ENCODE measurements at places on chromosomes 13 and 19. TPM values are rescaled to one million over a fixed set of nuclear protein-coding genes. Genes with fewer than 3 reads are reported as not detected.

The PSG11 gene
- 3.9 TPM for total RNA-seq

GRCh38 chr19:35704218-35704617 is at the start of gene ZBTB32:
Gene ZBTB32, plus strand, starts transcription at chr19:35704558. Its CDS starts 10,069 bp downstream, at chr19:35714627.
- peak; percentile 45 for DNase-seq

DNA sequence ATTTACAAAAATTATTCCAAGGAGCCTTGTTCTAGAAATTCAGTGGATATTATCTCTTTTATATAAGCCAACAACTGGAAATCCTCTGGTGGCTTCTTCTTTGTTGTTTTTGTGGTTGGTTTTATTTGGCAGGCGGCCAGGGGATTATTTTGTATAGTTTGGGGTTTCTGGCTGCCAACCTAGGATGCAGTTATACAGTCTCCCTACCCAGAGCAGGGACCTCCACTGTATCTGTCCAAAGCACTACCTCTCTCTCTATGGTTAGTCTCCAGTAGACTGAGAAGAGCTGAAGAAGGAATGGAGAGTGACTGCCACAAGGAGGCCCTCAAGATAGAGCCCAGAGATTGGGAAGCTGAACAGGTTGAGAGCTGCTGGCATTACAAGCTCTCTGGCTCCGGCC is 80.2 kb downstream of the ZAR1L start:
- no peak for DNase-seq

DNA sequence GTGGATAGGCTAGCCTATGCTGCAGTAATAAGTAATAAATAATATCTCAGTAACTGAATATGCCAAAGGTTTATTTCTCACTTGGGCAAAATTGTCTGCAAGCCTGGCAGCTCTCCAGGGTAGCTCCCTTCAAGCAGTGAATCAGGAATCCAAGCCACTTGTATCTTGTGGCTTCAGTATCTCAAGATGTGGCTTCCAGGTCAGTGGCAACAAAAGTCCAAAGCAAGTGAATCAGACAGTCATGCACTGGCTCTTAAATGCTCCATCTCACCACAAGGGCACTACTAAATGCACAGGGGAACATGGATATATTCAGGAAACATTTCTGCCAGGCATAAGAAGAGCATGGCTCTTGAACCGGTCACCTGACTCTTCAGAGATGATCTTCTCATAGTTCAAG is 126.3 kb downstream of the KCTD12 start:
- no peak for DNase-seq

DNA sequence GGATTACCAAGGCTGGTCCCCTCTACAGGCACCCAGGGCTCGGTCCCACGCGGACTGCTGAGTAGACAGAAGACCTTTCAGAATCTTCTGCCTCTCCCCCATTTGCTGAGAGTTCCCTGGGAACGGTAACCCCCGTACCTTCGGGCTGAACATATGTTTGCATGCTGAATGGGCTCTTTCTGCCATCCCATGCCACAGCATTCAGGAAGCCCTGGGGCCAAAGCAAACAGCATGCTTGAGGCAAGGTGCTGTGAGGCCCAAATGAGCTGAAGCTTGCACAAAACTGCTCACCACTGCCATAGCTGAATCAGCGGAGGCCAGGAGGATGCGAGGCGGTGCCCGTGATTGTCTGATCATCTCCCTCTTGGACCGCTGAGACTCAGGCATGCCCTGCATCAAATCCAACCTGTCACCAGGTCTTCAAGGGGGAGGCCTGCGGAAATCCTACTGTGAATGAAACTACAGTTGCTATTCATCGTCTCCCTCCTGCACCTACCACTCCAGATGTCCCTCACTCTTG is 16.3 kb upstream of the C19orf12 start:
- no peak for DNase-seq

DNA sequence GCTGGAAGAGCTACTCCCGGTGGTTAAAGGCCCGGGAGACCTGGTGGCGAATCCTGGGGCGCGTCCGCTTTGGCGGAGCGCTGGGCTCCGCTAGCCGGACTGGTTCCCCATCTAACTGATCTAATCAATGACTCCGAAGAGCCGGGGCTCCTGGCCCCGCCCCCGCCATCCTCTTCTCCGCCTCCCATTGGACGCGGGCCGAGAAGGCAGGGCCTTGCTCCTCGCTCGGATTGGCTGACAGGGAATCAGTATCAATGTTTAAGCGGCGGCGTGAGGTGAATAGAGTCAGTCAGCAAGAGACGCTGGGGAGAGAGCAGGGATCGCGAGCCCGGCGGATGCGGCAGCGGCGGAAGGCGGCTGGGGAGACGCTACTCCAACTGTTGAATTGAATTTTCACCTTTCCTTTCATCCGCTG is 1.7 kb upstream of the PCDH17 start:
- DNase-seq = peak; percentile 96

GRCh38 chr13:64020126-64020525 is 2604.5 kb upstream of the PCDH20 start:
- DNase-seq = no peak

DNA sequence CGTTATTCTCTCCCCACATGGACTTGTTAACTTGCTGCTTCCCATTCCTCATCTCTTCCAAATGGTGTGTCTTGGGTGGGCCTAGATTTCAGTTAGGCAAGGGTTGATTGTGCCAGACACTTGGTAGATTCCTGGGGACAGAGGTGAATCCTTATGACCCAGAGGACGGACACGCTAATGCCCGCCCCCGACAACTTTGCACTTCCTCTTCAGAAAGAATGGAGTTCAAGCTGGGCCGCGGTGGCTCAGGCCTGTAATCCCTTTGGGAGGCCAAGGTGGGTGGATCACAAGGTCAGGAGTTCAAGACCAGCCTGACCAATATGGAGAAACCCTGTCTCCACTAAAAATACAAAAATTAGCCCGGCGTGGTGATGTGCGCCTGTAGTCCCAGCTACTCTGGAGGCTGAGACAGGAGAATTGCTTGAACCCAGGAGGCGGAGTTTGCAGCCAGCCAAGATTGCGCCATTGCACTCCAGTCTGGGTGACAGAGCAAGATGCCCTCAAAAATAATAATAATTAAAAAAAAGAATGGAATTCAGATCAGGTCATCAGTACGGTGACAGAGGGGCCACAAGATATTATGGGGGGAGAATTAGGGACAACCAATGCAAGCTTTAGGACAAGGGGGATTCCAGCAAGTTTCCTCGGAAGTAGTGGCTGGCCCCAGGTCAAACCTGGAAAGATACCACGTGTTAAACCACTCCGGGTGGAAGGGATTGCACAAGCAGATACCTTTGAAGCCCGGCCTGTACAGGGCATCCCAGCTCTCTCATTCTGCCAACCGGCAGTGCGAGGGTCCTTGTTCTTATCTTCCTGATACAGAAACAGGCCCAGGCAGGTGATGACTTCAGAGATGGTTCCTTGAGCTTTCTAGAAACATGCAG is 2.7 kb downstream of the MYO9B start:
- DNase-seq = no peak

GRCh38 chr13:98853771-98854221 is 101.3 kb upstream of the SLC15A1 start:
- DNase-seq = no peak

- DNase-seq = no peak
Measured at GRCh38 chr13:77619655-77620054, 77.8 kb upstream of the SLAIN1 start.

DNA sequence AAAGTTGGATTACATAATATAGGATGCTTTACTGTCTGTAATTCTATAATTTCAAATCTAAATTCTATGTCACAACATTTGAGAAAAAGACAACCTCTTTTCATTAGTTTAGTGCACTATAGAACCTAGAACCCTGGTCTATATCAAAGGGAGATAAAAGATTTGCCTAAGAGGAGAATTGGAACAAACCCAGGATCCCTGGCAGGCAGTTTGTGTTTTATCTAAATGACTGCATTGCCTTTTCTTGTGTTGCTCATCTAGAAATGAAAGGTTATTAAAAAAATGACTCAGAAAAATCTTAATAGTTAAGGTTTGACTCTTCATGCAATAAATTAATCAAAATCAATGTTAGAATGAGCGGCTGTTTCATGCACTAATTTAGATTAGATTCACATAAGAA is 96.7 kb downstream of the PCDH9 start:
- peak; percentile 74 for DNase-seq

DNA sequence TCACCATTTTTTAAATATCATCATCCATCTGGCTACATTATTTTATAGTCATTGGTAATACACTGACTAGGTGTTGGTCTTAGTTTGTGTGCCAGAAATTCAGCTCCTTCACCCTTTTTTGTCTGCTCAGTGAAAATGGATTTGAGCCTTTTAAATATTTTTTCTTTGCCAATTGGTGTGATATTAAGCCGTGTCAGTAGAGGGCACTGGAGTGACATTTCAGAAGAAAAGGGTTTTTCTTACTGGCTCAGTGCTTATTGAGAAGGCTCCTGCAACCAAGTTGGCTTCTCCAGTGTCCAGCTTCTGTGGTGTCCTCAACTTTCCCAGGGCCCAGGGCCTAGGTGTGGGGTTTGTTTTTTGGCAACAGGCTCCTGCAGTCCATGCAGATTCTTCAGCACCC is 546.6 kb downstream of the DACH1 start:
- no peak for DNase-seq

- DNase-seq = peak; percentile 58
Measured at GRCh38 chr19:16338470-16339360, 14.1 kb downstream of the KLF2 start.

DNA sequence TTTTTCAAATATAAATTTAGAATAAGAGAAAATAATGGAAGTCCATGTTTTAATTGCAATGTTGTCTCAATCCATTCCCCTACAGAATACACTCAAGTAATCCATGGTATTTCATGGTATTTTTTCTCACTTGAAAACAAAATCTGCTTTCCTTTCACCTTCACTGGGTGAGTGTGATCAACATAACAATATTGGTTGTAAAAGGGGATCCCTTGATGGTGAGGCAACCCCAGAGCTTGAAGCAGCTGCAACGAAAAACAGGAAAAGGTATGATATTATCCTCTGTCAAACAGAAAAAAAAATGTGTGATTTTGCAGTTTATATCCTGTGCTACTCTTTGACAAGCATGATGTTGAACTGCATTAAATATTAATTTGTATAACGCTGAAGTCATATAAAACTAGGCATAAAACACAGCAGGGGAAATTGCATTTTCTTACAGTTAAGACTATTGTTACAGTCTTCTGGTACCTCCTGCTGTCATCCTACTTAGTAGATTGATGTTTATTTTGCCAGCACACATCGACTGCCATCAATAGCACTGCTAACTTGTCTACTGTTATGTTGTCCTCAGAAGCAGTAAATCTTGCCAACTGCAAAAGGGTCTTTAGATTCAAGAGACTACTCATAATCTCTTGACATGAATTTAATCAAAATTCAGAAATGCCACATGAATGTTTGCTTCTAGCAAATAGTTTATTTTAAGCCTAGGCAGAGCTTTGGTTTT is 373.1 kb upstream of the MIR17HG start:
- DNase-seq = peak; percentile 77

Data from umbilical cord (tissue), 2 donors.